Spinal cord (tissue), 10 donors: ENCODE measurements at places on chromosomes 6 and 20. TPM values are rescaled to one million over a fixed set of nuclear protein-coding genes. Genes with fewer than 3 reads are reported as not detected.

The TSBP1 gene
- not detected for polyA plus RNA-seq

The RRAGD gene
- polyA plus RNA-seq = 86.3 TPM

The LY6G6D gene
- 2.3 TPM for polyA plus RNA-seq

The ID4 gene
- 276 TPM for polyA plus RNA-seq

The ALDH8A1 gene
- 1.5 TPM for polyA plus RNA-seq

The SLC17A4 gene
- polyA plus RNA-seq = not detected

The ABHD12 gene
- polyA plus RNA-seq = 108 TPM

The PTK6 gene
- polyA plus RNA-seq = 2.1 TPM

The MMP24 gene
- 46.6 TPM for polyA plus RNA-seq

DNA sequence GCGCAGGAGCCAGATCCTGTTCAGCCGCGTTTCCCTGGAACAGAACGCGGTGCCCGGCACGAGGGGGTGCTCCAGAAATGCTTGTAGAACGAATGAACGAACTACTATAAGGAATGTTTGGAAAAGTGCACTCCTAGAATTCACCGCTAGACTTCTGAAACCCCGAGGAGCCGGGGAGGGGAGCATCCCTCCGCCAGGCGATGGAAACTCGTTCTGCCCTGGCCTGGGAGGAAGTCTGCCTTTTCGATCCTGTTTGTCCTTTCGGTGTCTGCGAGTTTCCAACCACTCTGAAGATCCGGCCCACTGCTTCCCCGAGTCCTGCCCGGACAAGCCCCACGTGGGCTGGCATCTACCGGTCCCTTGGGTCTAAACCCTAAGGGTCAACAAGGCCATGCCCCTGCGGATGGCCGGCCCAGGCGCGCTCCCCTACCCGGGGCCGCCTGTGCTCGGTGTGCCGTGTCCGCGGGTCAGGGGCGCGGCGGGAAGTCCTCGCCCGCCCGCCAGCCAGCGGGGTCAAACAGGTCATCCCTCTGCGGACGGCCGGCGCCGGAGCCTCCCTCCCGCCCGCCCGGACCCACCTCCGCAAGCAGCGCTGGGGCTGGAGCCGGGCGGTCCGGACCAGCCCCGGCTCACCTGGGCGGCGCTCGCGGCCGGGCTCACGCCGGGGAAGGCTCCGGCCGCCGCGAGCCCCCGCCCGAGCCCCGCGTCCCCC is 526 bp downstream of the SULF2 start:
- peaks cover 62% of the 10 kb centered on the region for H3K4me1 ChIP-seq
- H3K27ac ChIP-seq = peak overlapping the region; percentile 64
- peaks cover 7% of the 10 kb centered on the region for H3K36me3 ChIP-seq

- no peaks in the 10 kb centered on the region for H3K36me3 ChIP-seq
- DNase-seq = no peak
- H3K27me3 ChIP-seq = no peaks in the 10 kb centered on the region
- H3K4me1 ChIP-seq = no peaks in the 10 kb centered on the region
- H3K27ac ChIP-seq = no peak overlapping the region
Observed at GRCh38 chr6:63936399-63936798, 300.8 kb downstream of the PHF3 start.

- no peak overlapping the region for H3K4me3 ChIP-seq
- H3K36me3 ChIP-seq = no peaks in the 10 kb centered on the region
- H3K27me3 ChIP-seq = peaks cover 7% of the 10 kb centered on the region
- no peak overlapping the region for H3K27ac ChIP-seq
- no peak for DNase-seq
Observed at GRCh38 chr20:39588148-39588757, 626.1 kb downstream of the DHX35 start.

DNA sequence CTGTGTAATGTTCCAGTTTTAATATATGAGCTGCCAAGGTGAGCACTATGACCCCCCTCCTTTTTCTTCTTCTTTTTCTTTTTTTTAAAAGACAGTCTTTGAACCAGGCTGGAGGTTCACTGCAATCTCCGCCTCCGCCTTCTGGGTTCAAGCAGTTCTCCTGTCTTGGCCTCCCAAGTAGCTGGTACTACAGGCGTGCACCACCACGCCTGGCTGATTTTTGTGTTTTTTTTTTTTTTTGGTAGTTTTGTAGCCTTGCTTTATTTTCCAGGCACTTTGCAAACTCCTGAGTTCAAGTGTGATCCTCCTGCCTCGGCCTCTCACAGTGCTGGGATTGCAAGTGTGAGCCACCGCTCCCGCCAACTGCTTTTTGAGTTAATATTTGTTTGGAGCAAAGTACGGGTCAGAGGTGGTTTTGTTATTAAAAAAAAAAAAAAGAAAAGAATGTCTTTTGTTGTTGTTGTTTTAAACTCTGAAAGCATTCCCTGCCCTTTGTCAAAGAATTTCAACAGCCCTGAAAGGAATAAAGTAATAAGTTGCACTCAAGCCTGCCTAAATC is 78.6 kb downstream of the JARID2 start:
- no peak for DNase-seq
- peaks cover 15% of the 10 kb centered on the region for H3K4me1 ChIP-seq
- H3K36me3 ChIP-seq = no peaks in the 10 kb centered on the region
- no peak overlapping the region for H3K27ac ChIP-seq
- no peak overlapping the region for H3K4me3 ChIP-seq

DNA sequence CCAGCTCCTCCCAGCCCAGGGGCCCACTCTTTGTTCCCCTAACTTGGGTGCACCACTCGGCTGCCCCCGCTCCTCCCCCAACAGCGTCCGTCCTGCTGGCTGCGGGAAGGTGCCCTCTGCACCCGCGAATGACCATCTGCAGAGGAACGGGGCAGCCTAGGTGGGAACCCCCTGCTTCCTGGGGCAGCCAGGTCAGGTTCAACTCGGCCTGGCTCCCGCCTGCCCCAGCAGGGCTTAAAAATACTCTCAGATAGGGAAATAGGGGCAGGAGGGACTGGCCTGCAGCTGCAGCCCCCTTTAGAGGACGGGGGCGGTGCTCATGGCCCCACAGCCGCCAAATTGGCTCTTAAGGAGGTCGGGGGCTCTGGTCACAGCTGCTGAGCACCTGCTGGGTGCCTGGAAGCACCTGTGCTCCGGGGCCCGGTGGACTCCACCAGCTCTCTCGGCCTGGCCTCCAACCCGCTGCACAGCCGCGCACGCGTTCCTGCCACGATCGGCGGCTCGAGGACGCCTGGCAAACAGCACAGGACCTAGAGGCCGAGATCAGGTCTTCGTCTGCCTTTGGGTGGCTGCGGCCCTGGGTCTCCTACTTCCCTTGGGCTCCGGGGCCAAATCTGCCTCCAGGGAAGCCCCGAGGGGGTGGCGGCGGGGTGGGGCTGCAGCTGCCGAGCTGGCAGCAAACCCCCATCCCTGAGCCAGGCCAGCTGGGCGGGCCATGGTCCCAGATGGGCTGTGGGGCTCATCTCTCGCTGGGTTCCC is 700 bp upstream of the LAMA5 start:
- peak overlapping the region; percentile 57 for H3K27ac ChIP-seq
- peaks cover 80% of the 10 kb centered on the region for H3K4me1 ChIP-seq
- H3K27me3 ChIP-seq = peaks cover 5% of the 10 kb centered on the region
- H3K4me3 ChIP-seq = peak overlapping the region; percentile 1
- peaks cover 26% of the 10 kb centered on the region for H3K36me3 ChIP-seq

GRCh38 chr6:150732765-150733539 is 132.6 kb upstream of the MTHFD1L start:
- DNase-seq = no peak
- H3K27ac ChIP-seq = no peak overlapping the region
- no peaks in the 10 kb centered on the region for H3K27me3 ChIP-seq
- H3K4me3 ChIP-seq = no peak overlapping the region
- no peaks in the 10 kb centered on the region for H3K4me1 ChIP-seq
- H3K36me3 ChIP-seq = peaks cover 5% of the 10 kb centered on the region

GRCh38 chr20:51365670-51366069 is 176.8 kb downstream of the NFATC2 start:
- no peaks in the 10 kb centered on the region for H3K27me3 ChIP-seq
- H3K4me1 ChIP-seq = no peaks in the 10 kb centered on the region
- H3K27ac ChIP-seq = no peak overlapping the region

- no peak overlapping the region for H3K27ac ChIP-seq
- H3K4me1 ChIP-seq = peaks cover 8% of the 10 kb centered on the region
- DNase-seq = no peak
- H3K4me3 ChIP-seq = no peak overlapping the region
- H3K36me3 ChIP-seq = peaks cover 6% of the 10 kb centered on the region
- no peaks in the 10 kb centered on the region for H3K27me3 ChIP-seq
Observed at GRCh38 chr6:107576852-107577251, 86.9 kb downstream of the SOBP start.

- no peaks in the 10 kb centered on the region for H3K4me1 ChIP-seq
- H3K36me3 ChIP-seq = no peaks in the 10 kb centered on the region
- no peak for DNase-seq
- no peak overlapping the region for H3K27ac ChIP-seq
Observed at GRCh38 chr20:14817101-14817500, 479.7 kb upstream of the FLRT3 start.

- no peaks in the 10 kb centered on the region for H3K36me3 ChIP-seq
- no peaks in the 10 kb centered on the region for H3K27me3 ChIP-seq
- DNase-seq = no peak
Observed at GRCh38 chr6:127608554-127609270, 31.7 kb downstream of the C6orf58 start.

GRCh38 chr20:31989030-31989645 is 21.1 kb upstream of the CCM2L start:
- H3K4me3 ChIP-seq = no peak overlapping the region
- DNase-seq = no peak
- H3K4me1 ChIP-seq = peaks cover 8% of the 10 kb centered on the region

GRCh38 chr6:123812621-123813020 is 9.0 kb downstream of the NKAIN2 start:
- no peaks in the 10 kb centered on the region for H3K36me3 ChIP-seq
- no peaks in the 10 kb centered on the region for H3K4me1 ChIP-seq
- H3K27ac ChIP-seq = no peak overlapping the region
- no peak overlapping the region for H3K4me3 ChIP-seq
- H3K27me3 ChIP-seq = no peaks in the 10 kb centered on the region

- peaks cover 49% of the 10 kb centered on the region for H3K4me1 ChIP-seq
- DNase-seq = peak; percentile 59
- H3K36me3 ChIP-seq = peaks cover 72% of the 10 kb centered on the region
- no peak overlapping the region for H3K4me3 ChIP-seq
- no peak overlapping the region for H3K27ac ChIP-seq
Observed at GRCh38 chr20:63345328-63346100, 15.6 kb downstream of the CHRNA4 start.

GRCh38 chr20:62876501-62876901 is 14.9 kb upstream of the TCFL5 start:
- peaks cover 15% of the 10 kb centered on the region for H3K27me3 ChIP-seq
- peaks cover 39% of the 10 kb centered on the region for H3K36me3 ChIP-seq
- H3K4me1 ChIP-seq = peaks cover 16% of the 10 kb centered on the region

- H3K27me3 ChIP-seq = no peaks in the 10 kb centered on the region
- H3K4me1 ChIP-seq = no peaks in the 10 kb centered on the region
- no peaks in the 10 kb centered on the region for H3K36me3 ChIP-seq
- H3K27ac ChIP-seq = no peak overlapping the region
- no peak overlapping the region for H3K4me3 ChIP-seq
Observed at GRCh38 chr6:94463306-94463705, 1043.9 kb upstream of the EPHA7 start.

GRCh38 chr20:63707558-63708300 is at the start of the genes ARFRP1 and ZGPAT:
Gene ARFRP1 (minus strand): TSS chr20:63707976. CDS start chr20:63707091, 885 bp downstream.
Gene ZGPAT (plus strand): TSS chr20:63708039. CDS start chr20:63708581, 542 bp downstream.
- peaks cover 70% of the 10 kb centered on the region for H3K36me3 ChIP-seq
- peaks cover 28% of the 10 kb centered on the region for H3K4me1 ChIP-seq
- H3K4me3 ChIP-seq = peak within 1 kb of the TSS; percentile 64
- no peak within 1 kb of the TSS for H3K27ac ChIP-seq
- peak; percentile 79 for DNase-seq

DNA sequence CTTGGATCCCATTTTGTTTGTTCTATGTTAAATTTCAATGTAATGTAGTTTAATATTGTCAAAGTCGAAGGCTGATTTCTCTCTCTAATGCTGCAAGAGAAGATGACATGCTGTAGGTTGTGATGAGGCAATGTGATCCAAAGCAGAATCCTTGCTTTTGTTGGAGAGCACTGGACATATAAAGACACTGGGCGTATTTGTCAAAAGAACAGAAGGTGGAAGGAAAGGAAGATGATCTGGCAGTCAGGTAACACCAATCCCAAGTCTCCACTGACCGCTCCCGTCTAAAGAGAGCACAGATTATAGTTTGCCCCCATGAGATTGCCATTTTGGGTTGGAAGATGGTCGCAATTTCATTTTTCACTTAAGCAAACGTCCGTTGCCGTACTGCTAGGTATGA is 935 bp upstream of the RFX6 start:
- H3K4me3 ChIP-seq = no peak overlapping the region
- no peak overlapping the region for H3K27ac ChIP-seq
- H3K4me1 ChIP-seq = peaks cover 16% of the 10 kb centered on the region
